ENCODE measurements at places on chromosomes 7 and 10.

DNA sequence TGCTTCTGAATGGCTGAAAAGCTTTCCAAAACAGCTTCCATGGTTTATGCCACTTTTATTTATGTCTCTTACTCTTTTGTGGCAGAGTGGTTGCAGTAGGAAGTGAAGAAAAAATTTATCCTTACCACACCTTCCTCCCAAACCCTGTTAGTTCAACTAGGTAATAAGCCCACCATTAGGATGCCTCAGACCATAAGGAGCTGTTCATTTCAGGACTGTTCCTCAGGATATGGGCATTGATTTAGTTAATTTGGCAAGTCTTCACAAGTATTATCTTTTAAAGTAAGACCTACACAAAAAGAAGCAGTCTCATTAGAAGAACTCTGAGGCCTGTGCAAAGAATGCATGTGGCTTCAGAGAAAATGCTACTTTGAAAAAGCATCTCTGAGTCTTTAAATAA lies 82.9 kb upstream of the PDLIM1 start:
- no peak for DNase-seq

DNA sequence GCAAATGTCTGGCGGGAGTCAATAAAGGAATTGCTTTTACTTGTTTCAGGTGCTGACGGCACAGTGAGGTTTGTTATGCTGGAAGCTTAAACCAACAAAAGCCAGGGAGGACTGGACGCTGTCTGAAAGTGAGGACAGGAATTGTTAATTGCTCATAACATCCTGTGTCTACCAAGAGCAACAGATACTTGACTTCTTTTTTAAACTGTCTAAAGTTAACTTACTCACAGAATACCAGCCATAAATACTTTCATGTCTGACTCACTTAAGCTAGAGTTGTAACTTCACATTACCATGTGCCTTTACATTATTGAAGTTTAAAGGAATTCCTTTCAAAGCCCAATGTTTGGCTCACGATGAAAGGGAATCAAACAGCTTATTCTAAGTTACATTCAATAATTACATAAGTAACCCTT lies 252.7 kb upstream of the SHH start:
- DNase-seq = no peak

DNA sequence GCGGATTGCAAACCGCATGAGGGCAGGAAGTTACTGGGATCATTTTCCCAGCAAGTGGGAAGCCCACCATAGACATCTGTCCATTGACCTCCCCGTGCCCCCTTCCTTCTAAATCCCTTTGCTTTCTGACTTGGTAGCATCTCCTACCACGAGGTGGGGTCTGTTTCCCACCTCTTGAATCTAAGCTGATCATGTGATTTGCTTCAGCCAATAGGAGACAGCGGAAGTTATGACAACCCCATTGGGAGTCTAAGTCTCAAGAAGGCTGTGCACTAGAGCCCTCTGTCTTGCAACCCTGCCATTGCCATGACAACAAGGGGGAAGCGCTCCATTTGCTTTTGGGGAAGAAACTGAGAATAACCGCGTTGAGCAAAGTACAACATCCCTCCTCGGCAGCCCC lies 39.2 kb upstream of the CARD11 start:
- no peak for DNase-seq

DNA sequence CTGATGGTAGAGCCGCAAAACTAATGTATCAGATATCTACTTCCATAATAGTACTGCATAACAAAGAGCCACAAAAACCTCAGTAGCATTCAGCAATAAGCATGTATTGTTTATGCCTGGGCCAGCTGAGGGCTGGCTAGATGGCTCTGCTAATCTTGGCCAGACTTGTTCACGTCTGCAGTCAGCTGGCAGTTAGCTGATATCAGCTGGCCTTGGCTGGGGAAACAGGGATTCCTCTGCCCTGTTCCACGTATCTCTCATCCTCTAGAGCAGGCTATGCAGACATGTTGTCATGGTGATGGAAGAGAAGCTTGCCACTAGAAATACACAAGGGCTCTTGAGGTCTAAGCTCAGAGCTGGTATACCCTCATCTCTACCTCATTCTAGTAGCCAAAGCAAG lies 62.9 kb downstream of the GRM8 start:
- DNase-seq = peak; percentile 56

- DNase-seq = no peak
Observed at GRCh38 chr10:50551894-50552293, 71.9 kb downstream of the SGMS1 start.

DNA sequence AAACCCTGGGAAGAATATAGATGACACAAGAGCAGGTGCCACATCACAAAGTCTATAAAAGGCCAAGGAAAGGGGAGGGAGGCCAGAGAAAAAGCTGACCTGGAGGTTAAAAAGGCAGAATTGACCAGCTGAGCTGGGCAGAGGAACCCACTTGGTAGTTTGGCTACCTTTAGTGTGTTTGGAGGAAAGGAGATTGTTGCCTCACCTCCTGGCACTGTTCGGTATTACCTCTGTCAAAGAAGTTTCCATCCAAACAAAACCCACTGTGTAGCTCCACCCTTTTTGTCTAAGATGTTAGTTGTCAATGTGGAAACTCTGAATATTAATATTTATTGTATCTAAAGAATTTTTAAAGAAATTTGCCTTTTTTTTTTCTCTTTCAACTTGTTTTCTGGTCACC lies 23.4 kb downstream of the ENTPD7 start:
- no peak for DNase-seq

DNA sequence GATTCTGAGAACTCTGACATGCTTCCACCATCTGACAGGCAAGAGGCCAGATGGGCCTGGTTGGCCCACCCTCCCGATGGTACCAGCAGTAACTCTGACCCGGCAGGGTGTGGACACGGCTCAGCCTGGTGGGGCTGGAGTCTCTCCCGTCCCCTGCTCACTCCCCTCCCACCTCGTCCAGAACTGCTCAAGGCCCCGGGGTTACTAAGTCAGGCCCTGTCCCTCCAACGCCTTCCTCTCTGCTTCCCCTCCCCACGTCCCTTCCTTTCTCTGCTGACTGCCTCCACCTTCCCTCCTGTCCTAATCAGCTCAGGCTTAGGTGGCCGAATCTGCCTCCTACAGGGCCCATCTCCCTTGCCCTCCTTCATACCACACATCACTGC lies 12.5 kb downstream of the CALML5 start:
- DNase-seq = no peak

- DNase-seq = peak; percentile 47
Observed at GRCh38 chr10:71837098-71837827, 13.8 kb downstream of the PSAP start.

DNA sequence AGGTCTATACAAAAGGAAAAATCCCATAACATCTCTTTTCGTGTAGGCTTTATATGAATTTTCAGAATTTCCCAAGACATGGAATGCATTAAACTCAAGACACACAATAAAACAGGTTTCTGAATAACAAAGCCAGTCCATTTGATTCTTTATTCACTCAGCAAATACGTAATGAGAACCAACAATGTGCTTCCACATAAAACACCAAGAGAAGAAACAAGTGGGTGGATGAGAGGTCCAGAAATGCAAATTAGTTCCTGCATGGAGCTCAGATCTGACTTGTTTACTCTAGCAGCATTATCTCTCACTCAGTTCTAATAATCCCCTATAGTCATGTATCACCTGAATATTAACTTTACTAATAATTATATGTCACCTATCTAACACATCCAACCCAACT lies 249.5 kb downstream of the LRRTM3 start:
- no peak for DNase-seq

DNA sequence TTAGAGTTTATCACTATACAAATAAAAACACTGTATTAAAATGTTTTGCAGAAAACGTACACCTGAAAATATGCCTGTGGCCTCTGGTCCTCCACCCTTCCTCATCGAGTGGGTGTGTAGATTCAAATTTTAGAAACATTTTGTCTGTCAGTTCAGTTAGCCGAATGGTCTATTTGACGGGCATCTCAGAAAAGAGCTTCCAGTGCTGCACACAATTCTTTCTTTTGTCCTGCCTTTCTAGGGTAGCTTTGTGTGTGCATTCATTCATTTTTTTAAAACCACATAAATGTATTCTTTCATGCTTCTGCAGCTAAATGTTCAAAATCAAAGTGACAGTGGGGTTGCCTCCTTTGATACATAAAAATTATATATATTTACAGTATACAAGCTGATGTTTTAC lies 46.8 kb downstream of the GNAI1 start:
- no peak for DNase-seq

DNA sequence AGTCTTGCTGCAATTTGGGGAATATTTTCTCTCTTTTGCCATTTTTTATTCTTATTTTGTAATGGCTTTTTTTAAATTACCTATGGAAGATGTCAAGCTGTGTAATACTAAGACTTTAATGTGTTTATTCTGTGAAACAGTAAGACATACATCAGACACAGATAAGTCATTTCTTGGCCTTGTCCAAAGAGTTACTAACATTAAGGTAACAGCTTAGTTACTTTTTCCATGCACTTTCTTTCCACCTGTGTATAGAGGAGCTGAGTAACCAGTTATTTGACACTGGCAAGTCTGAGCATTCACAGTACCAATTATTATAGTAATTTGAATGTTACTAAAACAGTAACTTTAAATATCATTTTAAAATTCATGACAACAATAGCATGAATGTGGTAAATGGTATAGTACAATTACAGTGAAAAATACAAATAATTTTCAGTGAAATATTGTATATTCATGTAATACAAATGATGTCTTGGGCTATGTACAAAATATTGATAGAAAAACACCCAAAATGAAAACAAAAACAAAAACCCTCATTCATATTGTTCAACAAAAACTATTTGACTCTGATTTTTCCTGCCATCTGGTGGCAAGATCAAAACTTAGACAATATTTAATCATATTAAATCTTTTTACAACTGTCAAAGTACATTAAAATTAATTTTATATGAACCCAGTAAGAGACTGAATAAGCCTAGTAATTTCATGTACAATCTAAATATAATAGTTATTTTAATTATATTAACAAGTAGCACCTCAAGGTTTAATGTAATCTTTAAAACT lies 259.8 kb upstream of the SEMA3A start:
- DNase-seq = no peak

DNA sequence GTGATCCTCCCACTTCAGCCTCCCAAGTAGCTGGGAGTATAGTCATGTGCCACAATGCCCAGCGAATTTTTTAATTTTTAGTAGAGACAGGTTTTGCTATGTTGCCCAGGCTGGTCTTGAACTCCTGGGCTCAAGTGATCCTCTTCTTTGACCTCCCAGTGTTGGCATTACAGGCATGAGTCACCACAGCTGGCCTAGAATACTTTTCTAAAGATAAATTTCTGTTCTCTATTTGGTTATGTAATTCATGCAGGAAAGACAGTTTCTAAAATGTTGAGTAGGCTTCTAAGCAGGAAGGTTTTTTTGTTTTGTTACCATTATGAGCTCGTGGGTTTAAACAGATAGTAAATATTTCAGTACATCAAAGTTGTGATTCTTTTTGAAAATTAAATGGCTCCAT lies 5.0 kb downstream of the RBAK start:
- no peak for DNase-seq

DNA sequence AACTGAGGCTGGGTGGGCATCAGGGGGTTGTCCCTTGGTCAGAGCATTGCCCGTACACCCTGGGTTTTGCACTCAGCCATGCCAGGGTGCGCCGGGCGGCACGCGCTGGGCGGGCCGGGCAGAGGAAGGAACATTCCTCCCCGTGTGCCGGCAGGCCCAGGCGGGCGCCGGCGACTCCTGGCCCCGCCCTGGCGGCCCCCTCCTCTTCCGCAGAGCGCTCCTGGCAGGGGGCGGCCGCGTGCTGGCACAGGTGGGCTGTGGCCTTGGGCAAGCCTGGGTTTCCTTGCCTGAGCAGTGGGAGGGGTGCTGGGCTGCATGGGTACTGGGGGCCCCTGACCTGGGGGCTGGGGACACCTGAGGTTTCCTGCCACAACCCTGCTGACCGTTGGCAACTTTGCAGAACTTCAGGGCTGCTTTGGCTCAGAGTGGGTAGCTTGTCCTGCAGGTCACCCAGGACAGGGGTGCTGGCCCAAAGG lies 3.9 kb downstream of the LFNG start:
- no peak for DNase-seq

DNA sequence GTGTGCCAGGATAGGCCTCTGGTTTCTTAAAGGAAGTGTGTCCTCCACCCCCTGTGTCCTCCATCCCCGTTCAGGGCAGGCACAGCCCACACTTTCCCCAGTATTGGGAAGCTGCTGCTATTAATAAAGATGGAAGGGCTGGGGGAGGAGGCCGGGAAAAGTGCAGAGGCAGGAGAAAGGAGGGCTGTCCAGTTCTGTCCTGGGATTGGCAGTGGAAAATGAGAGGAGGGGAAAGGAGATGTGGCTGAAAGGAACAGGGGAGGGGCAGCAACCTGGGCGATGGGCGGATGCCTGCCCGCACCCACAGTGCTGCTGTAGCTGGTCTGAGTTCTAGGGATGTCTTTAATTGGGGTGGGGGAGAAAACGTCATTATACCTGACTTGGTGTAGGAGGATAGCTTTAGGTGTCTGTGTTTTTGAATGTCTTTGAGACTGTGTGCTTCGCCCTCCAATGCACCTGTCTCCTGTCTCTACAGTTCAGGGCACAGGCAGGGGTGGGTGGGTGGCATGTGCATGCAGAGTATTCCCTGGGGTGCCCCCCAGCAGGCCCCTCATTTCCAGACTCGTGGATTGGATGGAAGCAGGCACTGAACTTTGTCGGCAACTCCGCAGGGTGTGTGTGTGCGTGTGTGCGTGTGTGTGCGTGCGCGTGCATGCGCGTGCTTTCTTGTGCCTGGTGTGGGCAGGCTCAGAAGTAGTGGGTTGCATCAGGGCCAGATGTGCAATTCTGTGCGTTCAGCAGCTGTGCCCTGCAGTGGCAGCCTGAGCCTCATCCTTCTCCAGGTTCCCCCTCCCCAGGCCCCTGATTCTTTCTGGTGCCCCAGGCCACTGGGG lies 2.5 kb downstream of the TRIM8 start:
- DNase-seq = no peak

DNA sequence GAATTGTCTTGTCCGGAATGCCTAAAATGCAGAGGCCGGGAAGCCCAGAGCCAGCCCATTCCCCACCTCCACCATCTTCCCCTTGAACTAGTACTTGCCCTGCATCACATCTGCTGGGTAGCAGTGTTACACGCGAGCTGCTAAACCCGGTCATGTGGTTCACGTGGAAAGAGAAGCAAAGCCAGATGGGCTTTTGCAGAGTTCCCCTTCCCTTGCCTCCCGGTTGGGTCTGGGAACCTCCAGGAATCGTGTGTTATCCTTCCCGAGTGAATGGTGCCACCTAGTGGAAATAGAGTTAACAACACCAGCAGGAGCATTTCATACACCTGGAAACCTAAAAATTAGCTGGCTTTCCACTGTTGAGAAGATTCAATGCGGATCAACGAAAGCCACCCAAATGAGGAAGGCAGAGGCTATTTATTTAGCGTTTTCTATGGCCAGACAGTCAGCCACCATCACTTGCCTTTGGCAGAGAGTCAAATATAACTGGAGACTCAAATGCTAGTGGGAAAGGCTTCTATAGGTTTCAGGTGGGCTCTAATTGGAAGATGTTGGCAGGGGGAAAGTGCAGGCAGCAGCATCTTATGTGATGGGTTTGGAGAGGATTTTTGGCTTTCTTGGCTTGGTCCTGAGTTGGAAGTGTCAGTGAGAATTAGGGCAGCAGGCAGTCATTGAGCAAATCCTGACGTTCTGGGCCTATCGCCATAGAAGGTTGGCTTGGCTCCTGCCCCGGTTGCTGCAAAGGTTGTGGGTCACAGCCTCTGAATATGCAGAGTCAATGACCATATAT lies 12.9 kb upstream of the DENND2A start:
- DNase-seq = peak; percentile 87

- no peak for DNase-seq
Observed at GRCh38 chr7:18638594-18639452, 143.3 kb downstream of the HDAC9 start.
